ENCODE measurements at places on chromosomes 3 and 15.

- no peak for DNase-seq
Measured at GRCh38 chr15:68442041-68442440, 10.1 kb upstream of the ITGA11 start.

DNA sequence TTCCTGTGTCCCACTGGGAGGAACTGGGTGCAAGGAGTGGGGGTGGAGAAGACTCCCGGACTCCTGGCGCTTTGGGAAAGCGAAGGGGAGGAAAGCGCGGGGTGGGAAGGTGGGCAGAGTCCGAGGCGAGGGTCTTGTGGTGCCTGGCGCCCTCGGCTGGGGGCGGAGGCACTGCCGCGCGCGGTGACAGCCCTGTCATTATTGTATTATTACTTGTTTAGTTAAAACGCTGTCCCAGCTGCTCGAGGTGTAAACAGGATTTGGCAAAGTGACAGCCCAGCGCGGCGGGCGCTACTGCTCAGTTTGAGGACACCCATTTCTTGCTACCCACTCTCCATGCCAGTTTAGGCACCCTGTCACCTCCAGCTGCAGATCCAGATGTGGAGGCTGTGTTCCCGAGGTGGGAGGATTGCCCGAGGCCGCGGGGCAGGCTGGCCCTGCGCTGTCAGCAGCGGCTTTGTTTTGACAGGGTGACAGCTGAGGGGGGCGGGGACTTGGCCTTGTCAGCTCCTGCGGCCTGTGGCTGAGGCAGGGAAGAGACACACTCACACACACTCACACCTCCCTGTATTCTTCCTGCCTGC lies 1.0 kb downstream of the KAT2B start:
- DNase-seq: peak; percentile 58

- peak; percentile 65 for DNase-seq
Measured at GRCh38 chr3:81465510-81466200, 295.8 kb downstream of the GBE1 start.

DNA sequence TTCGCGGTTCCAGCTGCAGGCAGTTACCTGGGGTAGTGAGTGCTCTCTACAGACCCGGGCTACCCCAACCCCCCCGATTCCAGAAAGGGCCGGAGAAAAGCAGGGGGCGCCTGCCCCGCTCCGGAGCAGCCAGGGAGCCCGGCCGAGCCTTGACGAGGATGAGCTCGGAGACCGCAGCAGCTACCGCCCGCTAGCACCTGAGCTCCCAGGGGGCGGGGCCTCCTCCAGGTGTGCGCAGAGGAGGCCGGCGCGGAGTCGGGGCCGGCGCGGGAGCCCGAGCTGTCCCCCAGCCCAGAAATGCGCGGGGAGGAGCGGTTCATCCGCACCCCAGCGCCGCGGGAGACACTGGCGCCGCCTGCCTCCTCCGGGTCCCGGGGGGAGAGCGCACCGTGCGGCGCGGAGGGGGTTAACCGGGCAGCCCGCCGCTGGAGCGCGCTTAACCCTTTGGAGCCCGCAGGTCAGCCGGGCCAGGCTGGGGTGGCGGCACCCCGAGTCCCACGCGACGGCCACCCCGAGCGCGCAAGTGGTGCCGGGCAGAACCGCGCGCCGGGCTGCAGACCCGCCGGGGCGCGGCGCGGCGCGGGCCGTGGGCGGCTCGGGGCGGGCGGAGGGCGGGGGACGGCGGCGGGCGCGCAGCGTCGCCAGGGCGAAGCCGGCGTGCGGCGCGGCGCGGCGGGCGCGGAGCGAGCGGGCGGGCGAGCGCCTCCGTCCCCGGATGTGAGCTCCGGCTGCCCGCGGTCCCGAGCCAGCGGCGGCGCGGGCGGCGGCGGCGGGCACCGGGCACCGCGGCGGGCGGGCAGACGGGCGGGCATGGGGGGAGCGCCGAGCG lies at the start of gene CACNA1D:
Gene CACNA1D, plus strand, starts transcription at position 649 of the 829 bp plus-strand sequence. CDS start 556 bp downstream, outside the sequence.
- DNase-seq: no peak

- no peak for DNase-seq
Measured at GRCh38 chr3:183871541-183871940, 13.1 kb downstream of the PARL start.

DNA sequence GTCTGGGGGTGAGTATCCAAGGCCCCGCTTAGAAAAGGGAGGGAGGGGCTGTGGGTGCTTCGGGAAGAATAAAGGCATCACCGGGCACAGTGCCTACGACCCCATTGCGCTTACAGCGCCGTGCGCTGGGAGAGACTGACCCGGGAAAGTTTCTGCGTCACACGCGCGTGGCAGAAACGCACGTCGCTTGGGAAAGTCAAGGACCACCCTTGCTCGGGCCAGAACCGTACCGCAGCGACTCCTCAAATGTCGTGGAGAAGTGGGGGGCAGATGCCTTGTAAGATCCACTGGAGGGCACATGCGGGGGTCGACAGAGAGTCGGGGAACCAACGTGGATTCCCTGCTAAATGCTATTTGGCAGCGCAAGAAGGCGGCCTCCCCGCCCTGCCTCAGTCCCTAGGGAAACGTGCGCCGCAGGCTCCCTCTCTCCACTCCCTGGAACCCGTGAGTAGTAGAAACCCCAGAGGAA lies 2.4 kb downstream of the ADAMTS9 start:
- DNase-seq: no peak

All from dermis microvascular lymphatic vessel endothelial cell (primary cell).